Glomerular endothelial cell (primary cell): ENCODE measurements at places on chromosomes 5 and 9. TPM values are rescaled to one million over a fixed set of nuclear protein-coding genes. Genes with fewer than 3 reads are reported as not detected.

The TMEM252 gene
- not detected in 2 replicates for total RNA-seq

The C7 gene
- 0.12 TPM in 1 of 2 replicates, not detected in the other for total RNA-seq

The CYLC2 gene
- total RNA-seq: not detected in 2 replicates

The CMBL gene
- 8.2 and 16.8 TPM in 2 replicates for total RNA-seq

The GPSM1 gene
- total RNA-seq: 41.9 and 45.0 TPM in 2 replicates

The PCA3 gene
- total RNA-seq: not detected in 2 replicates

The PROB1 gene
- total RNA-seq: 2.4 and 2.7 TPM in 2 replicates

The NR2F1 gene
- total RNA-seq: 18.1 and 55.4 TPM in 2 replicates

The COL5A1 gene
- 185 and 366 TPM in 2 replicates for total RNA-seq

The PTGS1 gene
- 1.1 and 4.2 TPM in 2 replicates for total RNA-seq

The OR1Q1 gene
- total RNA-seq: not detected in 2 replicates

The LHX2 gene
- not detected in 2 replicates for total RNA-seq

The ADGRD2 gene
- not detected in 2 replicates for total RNA-seq

The RAD23B gene
- total RNA-seq: 72.6 and 85.6 TPM in 2 replicates

The PLAC8L1 gene
- not detected in 2 replicates for total RNA-seq

The PCDHB12 gene
- total RNA-seq: 0.19 and 0.58 TPM in 2 replicates

The HSPB3 gene
- not detected in 2 replicates for total RNA-seq

The TMEFF1 gene
- 30.0 and 35.1 TPM in 2 replicates for total RNA-seq

The LHX6 gene
- total RNA-seq: 31.7 and 32.0 TPM in 2 replicates

The SLC36A3 gene
- total RNA-seq: not detected in 2 replicates

The SHOC1 gene
- 0.06 TPM in 1 of 2 replicates, not detected in the other for total RNA-seq

The FAT2 gene
- 0.06 and 0.10 TPM in 2 replicates for total RNA-seq

The PFN3 gene
- not detected in 2 replicates for total RNA-seq

The SAXO1 gene
- total RNA-seq: not detected in 2 replicates
